AG04449 (cell line): ENCODE measurements at places on chromosomes 7 and 10.

DNA sequence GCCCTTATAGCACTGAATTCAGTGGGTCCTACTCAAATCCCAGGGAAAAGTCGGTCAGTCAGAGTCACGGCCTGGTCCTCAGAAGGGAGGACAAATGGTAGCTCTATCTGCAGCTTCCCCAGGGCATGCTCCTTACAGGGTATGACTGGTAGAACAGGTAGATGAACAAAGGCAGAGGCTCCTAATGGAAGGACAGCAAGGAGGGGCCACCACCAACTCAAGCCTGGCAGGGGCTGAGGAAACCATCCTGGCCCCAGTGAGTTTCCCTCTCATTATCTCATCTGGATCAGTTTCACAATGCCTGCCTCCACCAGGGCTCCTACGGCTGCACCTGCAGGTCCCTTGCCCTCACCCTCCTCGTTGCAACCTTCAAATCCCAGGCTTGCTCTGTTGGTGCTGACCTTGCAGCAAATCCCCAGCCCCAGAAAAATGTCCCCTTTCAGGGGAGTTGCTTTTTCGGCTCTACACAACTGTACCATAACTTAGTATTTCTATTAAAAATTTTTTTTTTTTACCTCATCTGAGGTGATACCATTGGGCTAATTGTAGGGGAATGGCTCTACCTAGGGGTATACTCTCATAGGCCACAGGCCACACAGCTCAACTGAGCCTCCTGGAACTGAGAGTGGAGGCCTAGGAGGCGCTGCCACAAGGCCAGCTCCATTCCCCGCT, 2.4 kb upstream of the MYO1G start:
- DNase-seq = no peak

- no peak for DNase-seq
Measured at GRCh38 chr10:127227663-127228062, 31.3 kb upstream of the INSYN2A start.

DNA sequence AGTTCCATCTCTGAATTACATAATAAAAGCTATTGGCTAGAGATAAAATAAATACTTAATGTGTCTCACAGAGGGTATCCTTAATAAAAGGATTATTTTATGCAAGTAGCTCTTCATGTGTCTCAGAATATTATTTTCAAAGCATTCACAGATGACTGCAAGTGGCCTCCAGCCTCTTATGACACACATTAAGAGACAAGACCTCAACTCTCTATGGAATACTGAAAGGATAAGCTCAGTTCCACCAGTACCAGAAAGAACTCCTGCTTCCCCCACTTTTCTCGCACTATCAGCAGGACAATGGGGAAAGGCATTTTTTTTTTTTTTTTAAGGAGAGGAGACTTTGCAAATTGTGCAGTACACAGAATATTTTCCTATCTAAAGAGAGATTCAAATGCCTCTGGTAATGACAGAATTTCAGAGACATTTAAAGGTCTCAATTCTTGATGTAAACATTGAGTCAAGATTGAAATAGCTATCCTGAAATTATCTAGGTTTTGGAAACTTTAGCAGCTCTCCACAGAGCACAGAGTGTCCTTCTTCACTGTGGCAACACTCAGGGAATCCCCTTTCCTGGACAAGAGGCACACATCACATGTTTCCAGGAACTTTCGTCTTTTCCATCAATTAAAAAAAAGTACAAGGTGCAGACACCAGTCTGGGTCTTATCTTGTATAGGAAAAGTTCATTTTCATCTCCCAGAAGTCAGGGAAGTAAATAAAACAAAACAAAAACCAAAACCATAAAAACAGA, 122.0 kb upstream of the ANK3 start:
- no peak for DNase-seq

- DNase-seq = no peak
Measured at GRCh38 chr7:81583882-81584533, 185.8 kb downstream of the HGF start.

DNA sequence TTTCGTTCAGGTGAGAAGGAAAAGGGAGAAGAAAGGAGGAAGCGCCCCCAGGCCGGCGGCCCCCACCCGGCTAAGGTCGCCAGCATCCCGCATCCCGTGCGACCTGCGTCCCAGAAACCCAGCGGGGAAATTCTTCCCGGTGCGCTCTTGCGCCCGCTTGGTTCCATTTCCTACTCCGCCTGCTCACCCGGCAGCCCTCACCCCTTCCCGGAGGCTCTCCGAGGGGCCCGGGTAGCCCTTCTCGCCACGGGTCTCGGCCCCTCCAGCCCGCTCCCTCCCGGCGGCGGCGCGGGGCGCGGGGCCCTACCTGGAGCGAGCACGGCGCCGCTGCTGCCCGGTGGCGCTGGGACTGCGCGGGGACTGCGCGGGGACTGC, at the start of gene PRKCQ:
Gene PRKCQ, minus strand, starts transcription at position 373 of the 375 bp plus-strand sequence. CDS start 65,141 bp downstream, outside the sequence.
- no peak for DNase-seq

DNA sequence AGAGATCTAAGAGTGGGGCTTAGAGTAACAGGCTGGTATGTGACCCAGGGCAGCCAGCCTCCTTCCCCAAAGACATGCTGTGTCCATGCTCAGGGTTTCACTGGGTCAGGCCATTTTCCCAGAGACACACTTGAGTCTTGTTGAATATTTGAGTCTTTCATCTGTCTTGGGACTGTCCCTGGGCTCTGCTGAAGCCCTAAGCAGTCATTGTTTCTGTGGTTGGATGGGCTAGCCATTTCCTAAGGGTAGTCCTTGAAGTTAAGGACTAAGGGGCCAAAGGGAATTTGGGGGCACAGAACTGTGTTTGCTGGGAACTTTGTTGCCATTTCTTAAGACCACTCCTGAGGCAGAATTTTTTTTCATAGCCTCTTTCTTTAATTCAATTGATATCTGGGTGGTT, 98.4 kb upstream of the SAMD8 start:
- no peak for DNase-seq

DNA sequence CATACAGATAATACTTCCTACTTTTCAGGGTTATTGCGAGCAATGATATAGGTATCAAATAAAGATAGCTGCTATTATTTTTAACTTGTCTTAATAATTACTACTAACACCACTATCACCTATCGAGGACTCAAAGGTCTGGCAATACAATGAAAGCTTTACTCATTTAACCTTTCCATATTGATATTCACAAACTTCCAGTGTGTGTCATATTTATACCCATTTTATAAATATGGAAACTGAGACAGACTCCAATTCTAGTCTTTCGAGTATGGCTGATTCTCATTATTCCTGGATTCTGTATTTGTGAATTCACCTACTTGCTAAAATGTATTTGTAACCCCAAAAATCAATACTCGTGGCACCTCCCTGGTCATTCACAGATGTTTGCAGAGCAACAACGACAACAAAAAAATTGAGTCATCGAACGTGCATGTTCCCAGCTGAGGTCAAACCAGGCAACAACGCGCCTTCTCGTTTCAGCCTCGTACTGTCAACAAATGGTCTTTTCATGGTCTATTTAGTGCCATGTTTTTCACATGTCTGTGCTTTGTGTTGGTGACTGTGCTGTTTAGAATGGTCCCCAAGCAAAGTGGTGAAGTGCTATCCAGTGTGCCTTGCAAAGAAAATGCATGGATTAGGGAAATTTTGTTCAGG, 51.7 kb downstream of the SMURF1 start:
- DNase-seq = no peak

GRCh38 chr7:128025380-128025779, 5.9 kb downstream of the LRRC4 start:
- DNase-seq = no peak

- no peak for DNase-seq
Measured at GRCh38 chr7:23404546-23405239, 65.6 kb downstream of the IGF2BP3 start.

- no peak for DNase-seq
Measured at GRCh38 chr7:47552621-47553020, 29.3 kb downstream of the TNS3 start.

- DNase-seq = no peak
Measured at GRCh38 chr10:93703841-93704240, 1.4 kb upstream of the FRA10AC1 start.

DNA sequence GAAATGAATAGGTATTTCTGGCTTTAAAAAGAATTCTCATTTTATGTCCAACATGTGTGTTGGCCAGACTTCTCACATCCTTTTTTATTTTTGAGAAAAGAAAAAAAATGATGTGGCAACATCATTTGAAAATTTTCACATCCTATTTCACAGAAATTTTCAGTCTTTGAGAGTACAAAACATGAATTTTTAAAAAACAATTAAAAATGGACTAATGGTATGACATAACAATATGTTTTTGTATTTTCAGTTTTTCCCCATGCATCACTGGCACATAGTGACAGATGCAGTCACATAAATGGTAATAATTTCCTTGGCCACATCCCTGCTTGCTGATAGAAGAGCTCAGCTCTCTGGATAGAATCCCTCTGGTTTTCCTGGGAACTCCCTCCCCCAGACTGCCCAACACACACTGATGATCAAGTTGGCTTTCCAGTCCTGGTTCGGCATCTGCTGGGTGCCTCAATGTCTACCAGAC, 188.5 kb upstream of the AGR3 start:
- DNase-seq = no peak

DNA sequence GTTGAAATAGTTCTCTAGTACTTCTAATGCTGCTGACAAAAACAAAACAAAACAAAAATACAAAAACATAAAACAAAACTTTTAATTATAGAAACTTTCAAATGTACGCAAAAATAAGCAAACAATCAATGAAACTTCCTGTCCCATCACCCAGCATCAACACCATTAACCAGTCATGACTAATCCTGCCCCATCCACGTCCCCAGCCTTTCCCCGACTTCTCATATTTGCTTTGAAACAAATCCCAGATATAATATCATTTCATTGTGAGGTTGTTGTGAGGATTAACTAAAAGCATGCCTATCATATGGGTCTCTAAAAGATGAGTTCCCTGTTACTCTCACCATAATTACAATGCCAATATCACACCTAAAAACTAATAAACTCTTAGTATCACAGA, 55.7 kb downstream of the CSTF2T start:
- no peak for DNase-seq

DNA sequence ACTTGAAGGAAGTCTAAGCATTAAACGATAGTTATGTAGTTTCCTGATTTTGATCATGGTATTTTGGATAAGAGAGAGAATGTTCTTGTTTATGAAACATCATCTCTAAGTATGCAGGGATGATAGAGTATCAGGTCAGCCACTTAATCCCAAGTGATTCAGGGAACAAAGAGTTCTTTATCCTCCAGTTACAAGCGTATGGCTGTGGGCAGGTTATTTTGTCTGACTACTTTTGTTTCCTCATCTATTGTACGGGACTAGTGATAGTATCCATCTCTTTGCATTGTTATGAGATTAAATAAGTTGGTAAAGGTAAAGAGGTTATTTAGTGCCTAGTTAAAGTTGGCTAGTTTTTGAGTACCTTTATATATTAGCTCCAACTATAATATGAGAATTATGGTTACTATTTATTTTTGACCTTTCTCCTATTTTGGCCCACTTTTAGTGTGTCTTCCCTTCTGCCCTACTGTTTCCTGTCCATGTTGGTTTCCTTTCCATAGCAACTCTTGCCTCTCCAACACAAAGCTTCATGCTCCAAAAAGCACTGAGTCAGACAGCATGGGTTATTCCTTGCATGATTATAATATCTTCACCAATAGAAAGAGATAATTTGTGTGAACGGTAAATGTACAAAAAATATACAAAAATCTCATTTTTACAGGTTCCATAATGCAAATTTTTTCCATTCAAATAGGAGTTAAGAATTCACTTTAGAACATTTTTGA, 65.4 kb downstream of the SP8 start:
- DNase-seq = no peak

DNA sequence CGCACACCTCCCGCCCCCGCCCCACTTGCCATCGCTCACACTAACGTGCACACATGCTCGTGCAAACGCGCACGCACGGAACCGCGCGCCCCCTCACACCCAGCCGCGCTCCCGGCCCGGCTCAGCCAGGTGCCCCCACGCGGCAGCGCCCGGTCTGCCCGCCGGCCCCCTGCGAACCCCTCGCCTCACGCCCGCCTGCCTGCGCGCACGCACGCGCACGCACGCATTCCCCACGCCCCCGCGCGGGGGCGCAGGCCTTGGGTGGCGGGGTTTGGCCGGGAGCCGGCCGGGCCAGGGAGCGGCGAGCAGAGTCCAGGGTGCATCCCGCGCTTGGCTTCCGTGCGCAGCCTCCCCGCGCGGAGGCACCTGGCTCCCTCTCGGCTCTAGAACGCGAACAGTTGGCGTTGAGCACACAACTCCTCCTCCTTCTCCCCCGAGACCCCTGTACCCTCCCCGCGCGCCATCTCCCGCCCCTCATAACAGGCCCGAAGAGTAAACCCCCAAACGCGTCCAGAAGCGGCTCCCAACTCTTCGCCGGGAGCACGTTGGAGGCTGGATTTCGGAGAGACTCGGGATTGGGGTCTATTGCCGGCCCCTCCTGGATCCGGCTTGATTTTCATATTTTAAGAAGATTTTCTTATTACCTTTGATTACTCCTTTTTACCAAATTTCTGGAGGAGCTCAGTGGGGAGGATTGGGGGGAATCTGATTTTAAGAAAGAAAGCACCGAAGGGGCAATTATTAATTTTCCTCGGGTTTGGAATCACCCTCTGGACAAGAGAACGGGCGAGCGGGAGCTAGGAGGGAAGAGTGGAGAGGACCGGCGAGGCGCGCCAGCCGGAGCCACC, 527 bp upstream of the SORCS3 start:
- DNase-seq = no peak

DNA sequence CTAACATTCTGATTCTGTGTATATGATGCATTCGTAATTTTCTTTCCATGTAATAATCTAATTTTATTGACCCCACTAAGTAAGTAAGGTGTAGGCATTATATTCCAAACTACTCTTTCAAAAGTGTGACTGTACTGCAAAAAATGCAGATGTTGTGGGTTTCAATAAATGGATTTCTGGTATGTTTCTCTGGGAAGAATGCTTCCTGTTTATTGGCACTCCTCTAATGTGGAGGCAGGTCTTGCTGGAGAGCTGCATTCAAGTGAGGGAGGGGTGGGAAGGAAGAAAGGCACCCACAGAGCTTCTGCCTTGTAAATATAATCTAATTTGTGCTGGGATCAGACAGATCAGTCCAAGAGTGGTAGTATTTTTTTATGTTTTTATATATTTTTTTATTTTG, 23.9 kb downstream of the ST7 start:
- no peak for DNase-seq

DNA sequence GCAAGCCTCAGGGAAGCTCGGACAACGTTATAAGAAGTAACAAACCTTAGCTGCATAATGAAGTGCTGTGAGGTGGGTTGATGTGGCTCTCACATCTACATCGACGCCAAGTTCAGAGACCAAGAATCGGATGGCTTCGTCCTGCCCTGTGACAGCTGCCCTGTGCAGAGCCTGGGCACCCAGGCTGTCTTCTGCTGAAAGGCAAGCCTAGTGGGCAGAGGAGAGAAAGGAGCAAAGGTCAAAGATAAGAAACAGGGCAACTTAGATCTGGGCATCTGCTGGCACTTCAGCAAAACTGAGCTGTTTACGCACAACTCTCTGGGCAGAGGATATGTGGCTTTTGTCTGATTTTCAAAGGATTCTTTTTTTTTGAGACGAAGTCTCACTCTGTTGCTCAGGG, 6.7 kb downstream of the ANKRD16 start:
- DNase-seq = no peak

DNA sequence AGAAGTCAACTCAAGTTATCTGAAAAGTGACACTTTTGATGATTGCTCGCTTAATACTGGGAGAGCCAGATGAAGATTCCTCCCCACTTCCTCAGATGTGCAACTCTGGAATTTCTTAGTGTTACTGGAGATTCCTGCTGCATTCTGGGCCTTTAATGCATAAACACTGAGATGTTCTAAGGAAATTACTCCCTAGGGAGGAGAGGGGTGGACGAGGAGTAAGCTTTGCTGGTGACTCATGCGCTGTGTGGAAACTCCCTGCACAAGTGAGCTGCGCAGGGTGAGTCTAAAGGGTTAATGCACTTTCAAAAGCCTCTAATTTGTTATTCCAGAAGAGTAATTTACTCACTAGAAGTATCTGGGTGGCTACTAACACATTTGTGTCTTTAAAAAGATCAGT, 46.3 kb downstream of the EGFR start:
- DNase-seq = peak; percentile 97
